ENCODE measurements at places on chromosomes 5 and 9. TPM values are rescaled to one million over a fixed set of nuclear protein-coding genes. Genes with fewer than 3 reads are reported as not detected.

Gene ERAP2
- 37.2 TPM for total RNA-seq

GRCh38 chr5:176447591-176447977 lies 601 bp upstream of the FAF2 start:
- ATAC-seq = peak; percentile 12

Gene SCGB3A2
- not detected for total RNA-seq

GRCh38 chr9:137452761-137453642 lies 6.1 kb downstream of the NSMF start:
- ATAC-seq = no peak

- ATAC-seq = no peak
Measured at GRCh38 chr5:21774801-21775200, 1078.3 kb downstream of the CDH12 start.

- ATAC-seq = no peak
Measured at GRCh38 chr9:135618866-135619598, 20.3 kb downstream of the GLT6D1 start.

- no peak for ATAC-seq
Measured at GRCh38 chr5:149471406-149472183, 79.6 kb downstream of the CSNK1A1 start.
